ENCODE measurements at places on chromosomes 6 and 20.

GRCh38 chr6:138105446-138105845, 1.8 kb downstream of the PERP start:
- DNase-seq = no peak

DNA sequence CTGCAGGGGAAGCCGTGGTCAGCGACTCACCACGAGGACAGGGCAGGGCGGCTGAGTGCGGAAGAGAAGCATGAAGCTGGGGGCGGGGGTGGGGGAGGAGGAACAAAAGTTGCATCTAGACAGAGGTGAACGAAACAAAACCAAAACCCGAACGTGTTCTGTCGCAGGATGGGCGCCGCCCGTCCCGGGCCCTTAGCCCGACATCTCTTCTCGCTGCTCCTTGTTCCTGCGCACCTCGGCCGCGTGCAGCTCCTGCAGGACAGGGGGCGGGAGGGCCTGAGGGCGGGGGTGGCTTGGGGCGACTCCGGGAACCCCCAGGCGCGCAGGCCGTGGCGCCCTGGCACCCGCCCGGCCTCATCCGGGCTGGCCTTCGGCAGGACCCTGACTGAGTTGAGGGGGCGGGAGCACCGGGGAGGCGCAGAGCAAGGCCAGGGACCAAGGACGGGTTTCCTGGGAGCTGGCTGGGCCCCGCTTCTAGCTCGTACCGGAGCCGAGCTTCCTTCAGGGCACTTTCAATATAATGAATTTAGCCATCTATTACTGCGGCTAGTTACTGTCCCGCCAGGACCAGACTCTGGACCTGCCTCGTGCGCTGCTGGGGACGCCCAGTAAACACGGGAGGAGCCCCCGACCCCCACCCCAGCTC, 12.0 kb downstream of the STMN3 start:
- DNase-seq = peak; percentile 38

- DNase-seq = peak; percentile 77
Observed at GRCh38 chr6:52286798-52287432, 2.4 kb upstream of the MCM3 start.

- no peak for DNase-seq
Observed at GRCh38 chr6:49527320-49527719, 23.1 kb upstream of the C6orf141 start.

GRCh38 chr6:79842376-79843040, 104.8 kb downstream of the ELOVL4 start:
- DNase-seq = no peak

GRCh38 chr6:40848868-40849514, 190.0 kb downstream of the UNC5CL start:
- DNase-seq = no peak

DNA sequence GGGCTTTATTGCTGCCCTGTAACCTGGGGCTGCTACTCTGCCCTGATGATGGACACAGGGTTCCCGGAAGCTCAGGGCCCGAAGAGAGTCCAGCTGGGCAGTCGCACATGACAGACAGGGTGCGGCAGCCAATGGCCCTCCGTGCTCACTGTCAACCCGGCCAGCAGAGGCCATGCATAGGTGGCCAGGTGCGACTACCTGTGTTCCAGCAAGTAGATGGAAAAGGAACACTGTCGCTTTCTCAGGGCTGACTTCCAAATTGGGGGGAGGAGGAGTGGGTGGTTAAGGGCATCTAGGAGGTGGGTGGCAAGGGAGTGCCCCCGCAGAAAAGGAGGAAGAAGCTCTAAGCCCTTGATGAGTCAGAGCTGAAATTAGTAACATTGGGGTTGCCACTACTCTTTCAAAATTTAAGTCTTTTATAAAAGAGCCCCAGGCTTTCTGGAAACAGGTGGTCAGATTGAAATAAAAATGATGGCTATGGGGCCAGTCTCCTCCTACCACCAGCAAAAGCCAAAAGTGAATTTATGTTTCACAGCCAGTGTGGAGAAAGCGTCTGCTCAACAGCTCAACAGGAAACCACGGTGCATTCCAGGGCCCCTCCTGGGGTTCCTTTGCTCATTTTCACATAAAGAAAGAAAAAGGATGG, 2.3 kb upstream of the RAMACL start:
- peak; percentile 54 for DNase-seq

GRCh38 chr6:24340998-24341938, 16.6 kb downstream of the DCDC2 start:
- no peak for DNase-seq

- DNase-seq = no peak
Observed at GRCh38 chr20:41483553-41483930, 116.9 kb upstream of the EMILIN3 start.

DNA sequence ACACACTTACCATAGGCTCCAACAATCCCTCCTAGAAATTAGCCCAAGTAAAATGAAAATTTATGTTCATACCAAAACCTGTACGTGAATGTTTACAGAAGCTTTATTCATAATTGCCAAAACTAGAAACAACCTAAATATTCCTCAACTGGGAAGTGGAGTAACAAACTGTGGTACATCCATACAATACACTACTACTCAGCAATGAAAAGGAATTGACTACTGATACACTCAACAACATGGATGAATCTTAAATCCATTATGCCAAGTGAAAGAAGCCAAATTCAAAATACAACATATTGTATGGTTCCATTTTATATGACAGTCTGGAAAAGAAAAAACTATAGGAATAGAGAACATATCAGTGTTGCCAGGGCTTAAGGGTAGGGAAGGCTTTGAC, 19.7 kb upstream of the MMP24 start:
- no peak for DNase-seq

GRCh38 chr6:163261361-163261760, 153.2 kb upstream of the QKI start:
- no peak for DNase-seq

DNA sequence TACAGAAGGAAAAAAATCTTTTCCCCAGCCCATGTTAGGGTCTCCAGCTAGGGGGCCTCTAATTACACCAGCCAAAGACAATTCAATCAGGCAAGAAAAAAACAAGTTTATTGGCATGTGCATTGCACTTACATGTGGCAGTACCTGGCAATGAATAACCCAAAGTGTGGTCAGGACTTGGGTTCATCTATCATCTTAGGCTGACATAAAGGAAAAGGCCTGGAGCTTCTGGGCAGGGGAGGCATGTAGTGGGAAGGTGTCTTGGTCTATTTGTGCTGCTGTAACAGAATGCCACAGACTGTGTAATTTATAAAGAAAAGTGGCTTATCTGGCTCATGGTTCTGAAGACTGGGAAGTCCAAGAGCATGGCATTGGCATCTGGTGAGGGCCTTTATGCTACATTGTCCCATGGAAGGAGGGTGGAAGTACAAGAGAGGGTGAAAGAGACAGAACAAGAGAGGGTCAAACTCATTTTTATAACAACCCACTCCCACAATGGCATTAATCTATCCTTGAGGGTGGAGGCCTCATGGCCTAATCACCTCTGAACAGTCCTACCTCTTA, 4.4 kb upstream of the PYGB start:
- DNase-seq = no peak

DNA sequence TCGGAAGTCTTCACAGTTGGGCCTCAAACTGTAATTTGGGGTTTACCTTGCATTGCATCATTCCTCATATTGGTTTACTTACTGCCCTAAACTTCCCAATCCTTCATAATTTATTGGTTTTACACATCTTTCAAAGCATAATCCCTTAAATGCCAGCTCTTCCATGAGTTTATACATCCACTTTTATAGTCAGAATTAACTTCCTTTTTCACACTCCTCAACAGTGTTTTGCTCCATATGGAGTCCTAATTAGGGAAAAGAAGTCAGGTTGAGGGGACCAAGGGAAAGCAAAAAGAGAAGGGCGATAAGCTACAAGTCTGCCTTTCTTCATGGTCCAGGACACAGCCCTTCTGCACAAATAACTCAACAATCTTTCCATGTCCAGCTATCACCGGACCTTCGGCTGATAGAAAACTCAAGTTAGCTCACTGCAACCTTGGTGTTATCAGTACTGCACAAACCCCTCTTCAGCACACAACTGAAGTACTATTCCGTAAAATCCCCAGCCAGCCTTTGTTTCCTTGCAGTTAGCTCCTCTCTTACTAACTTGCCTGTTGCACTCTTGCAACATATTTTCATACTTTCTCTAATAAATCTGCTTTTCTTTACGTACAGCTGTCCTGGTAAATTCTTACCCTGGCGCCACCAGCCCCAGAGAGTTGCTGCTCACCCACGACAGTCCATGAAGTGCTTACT, 2.0 kb downstream of the EEF1E1 start:
- no peak for DNase-seq

DNA sequence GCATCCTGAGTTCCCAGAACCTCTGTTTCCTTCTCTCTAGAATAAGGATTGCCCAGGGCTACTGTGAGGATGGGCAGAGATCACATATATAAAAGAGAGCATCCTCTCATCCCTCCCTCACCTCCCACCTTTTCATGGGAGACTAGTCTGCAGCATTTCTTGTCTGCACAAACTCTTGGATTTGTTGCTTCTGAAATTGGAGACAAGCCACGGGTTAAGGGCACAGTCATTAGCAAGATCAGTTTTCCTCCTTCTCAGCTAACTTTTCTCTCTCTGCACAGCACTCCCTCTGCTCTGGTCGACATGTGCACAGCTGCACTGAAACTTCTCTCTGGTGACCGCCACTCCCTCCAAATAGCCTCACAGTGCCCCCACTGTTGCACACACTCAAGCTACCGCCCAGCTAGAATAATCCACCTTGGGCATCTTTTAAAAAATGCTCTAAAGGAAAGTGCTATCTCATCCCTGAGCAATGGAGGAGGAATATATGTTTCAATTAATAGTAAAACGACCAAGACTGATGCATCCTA, 50.9 kb upstream of the DUSP22 start:
- no peak for DNase-seq

GRCh38 chr20:46099491-46100287, 9.9 kb upstream of the NCOA5 start:
- no peak for DNase-seq

DNA sequence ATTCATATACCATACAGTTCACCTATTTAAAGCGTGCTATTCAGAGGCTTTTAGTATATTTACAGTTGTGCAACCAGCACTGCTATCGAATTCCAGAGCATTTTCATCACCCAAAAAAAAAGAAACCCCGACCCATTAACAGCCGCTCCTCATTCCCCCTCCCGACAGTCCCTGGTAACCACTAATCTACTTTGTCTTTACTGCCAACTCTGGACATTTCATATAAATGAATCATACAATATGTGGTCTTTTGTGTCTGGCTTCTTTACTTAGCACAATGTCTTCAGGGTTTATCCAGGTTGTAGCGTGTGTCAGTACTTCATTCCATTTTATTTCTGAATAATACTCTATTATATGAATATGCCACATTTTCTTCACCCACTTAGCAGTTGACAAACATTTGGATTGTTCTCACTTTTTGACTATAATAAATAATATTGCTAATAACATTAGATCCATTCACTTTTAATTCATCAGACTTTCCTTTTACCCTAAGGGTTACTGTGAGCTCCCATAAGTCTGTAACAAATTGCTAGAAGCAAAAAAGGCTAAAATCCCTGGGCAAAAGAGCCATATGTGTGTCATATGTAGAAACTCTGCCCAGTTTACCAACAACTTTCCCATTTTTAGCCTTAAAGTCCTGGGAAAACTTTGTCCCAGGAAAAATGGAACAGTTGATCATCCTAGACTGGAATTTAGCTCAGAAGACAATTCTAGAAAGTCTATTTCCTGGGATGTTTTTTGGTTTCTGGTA, 23.2 kb upstream of the ROS1 start:
- DNase-seq = peak; percentile 94

DNA sequence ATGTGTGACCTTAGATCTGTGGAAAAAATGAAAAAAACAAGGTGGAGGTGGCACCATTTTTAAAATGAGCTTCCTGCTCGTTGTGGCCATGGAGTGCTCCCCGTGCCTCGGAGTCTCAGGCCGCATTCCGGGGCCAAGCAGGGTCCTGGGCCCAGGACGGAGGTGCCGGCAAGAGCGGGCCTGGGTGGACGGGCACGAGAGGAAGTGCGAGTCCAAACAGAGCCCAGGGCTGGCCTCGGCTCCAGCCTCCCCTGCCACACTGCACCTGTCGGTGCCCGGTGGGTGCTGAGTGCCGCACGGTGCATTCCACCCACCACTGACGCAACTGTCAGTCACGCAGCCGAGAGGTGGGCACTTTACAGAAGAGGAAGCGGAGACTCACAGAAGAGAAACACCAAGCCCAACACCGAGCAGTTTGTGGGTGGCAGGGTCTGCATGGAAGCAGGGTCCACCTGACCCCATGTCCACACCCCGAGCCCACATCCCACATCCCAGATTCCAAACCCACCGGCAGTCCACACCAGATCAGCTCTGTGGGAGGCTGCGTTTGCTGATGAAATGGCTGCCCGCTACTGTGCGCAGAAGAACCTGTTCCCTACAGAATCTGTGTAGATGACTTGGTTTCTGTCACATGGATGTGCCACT, 97.7 kb downstream of the PSMB1 start:
- DNase-seq = no peak

- peak; percentile 1 for DNase-seq
Observed at GRCh38 chr6:38739532-38739931, 24.4 kb downstream of the DNAH8 start.

DNA sequence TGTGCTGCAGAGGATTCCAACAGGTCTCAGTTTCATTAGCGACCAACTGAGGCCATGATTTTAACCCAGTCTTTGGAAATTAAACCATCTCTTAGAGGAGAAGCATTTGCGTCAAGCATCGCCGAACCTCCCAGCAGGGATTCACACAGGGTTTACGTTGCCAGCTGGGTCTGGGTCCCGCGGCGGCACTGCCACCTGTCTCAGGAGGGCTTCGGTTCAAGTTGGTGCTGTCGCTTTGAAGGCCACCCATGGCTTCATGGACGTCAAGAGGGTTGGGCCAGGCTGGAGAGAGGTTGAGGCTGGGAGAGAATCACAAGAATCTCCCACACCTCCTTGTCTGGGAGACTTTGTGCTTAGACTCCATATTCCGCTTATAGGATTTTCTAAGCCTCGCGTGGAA, 43.0 kb upstream of the FRMD1 start:
- no peak for DNase-seq

GRCh38 chr6:169906004-169906687, 154.7 kb downstream of the ERMARD start:
- no peak for DNase-seq

DNA sequence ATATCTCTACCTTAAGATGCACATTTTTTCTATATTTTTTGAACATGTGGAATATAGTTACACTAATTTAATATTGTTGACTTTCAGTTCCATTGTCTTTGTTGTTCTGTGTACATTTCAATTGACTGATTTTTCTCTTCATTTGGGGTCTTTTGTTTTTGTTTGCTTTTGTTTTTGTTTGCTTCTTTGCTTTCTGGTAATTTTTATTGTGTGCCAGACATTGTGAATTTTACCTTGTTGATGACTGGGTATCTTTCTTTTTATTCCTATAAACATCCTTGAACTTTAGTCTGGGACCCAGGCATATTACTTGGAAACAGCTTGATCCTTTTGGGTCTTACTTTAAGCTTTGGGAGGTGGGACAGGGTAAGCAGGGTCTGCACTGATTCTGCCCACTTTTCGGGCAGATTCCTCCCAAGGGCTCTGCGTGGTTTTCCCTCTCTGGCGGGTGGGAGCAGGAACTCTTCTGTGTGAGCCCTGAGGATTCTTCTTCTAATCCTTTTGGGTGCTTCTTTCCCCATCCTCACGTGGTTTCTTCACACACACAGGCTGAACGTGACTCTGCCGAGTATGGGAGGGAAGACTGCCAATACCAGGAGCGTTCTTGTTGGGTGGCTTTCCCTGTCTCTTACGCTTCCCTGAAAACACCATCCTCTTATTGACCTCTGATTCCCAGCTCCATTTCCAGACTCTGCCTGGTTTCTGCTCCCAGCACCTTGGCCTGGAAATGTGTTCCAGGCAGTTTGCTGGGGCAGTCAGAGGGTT, 200.5 kb downstream of the ARID1B start:
- peak; percentile 77 for DNase-seq

GRCh38 chr6:100126790-100127484, 132.9 kb upstream of the MCHR2 start:
- DNase-seq = no peak

- no peak for DNase-seq
Observed at GRCh38 chr6:34350137-34350933, 42.1 kb downstream of the NUDT3 start.
